ENCODE measurements at places on chromosomes 7 and 10.
A peak's percentile ranks its signal among the peaks of the same experiment; 100 is the strongest.

DNA sequence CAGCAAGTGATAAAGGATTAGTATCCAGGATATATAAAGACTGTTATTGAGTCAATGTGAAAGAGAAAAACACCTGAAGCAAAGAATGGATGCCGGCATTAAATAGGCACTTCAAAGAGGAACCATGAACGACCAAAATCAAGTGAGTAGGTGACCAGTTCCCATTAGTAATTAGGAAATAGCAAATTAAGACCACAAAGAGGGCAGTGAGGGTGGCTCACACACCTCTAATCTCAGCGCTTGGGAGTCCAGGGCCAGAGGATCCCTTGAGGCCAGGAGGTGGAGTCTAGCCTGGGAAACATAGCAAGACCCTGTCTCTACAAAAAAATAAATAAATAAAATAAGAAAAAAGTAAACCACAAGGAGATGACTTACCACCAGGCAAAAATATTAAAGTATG lies 1.5 kb upstream of the ANTXRL start:
- DNase-seq: no peak

- DNase-seq: no peak
Measured at GRCh38 chr7:133511252-133511651, 258.4 kb downstream of the EXOC4 start.

DNA sequence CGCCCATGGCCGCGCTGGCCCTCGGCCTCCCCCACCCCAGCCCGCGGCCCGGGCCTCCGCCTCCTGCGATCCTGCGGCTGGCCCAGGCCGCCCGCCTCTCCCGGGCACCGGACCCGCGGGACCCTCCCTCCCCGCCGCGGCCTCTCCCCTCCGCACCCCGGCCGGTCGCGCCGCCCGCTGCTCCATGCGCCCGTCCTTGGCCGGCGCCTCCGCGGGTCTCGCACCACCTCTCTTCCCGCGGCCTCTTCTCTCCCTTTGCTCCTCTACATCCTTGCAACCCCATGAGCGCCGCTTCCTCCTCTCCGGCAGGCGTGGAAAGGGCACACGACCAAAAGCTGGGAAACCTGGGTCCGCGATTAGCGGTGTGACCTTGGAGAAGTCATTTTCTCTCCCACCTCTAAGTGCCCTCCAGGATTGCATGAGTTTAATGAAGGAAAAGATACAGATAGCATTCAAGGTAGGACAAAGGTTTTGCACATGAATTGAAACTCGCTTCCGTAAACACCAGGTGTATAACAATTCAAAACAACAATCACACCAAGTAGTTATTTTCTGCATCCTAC lies 448 bp upstream of the SRPK2 start:
- DNase-seq: peak; percentile 42

DNA sequence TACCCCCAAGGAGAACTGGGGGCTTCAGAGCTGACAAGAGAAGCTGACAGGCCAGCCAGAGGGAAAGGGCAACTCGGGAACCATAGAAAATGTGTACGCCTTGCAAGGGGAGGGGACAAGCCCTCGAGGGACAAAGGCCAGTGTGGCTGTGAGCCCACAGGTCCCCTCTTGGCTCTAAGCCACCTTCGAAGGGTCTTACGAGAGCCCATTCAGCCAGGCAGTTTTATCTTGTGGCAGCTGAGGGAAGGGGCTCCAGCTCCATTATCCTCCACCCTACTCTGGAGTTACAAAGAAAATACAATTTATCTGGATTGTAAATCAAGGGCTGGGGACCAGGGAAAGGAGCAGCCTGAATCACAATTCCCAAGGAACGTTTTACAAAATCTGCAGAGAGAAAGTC lies 159.5 kb upstream of the ZMIZ1 start:
- no peak for DNase-seq

Data from brain (organoid and tissue), 16 donors.